Common myeloid progenitor, CD34-positive (primary cell): ENCODE measurements at places on chromosomes 6 and 20.

DNA sequence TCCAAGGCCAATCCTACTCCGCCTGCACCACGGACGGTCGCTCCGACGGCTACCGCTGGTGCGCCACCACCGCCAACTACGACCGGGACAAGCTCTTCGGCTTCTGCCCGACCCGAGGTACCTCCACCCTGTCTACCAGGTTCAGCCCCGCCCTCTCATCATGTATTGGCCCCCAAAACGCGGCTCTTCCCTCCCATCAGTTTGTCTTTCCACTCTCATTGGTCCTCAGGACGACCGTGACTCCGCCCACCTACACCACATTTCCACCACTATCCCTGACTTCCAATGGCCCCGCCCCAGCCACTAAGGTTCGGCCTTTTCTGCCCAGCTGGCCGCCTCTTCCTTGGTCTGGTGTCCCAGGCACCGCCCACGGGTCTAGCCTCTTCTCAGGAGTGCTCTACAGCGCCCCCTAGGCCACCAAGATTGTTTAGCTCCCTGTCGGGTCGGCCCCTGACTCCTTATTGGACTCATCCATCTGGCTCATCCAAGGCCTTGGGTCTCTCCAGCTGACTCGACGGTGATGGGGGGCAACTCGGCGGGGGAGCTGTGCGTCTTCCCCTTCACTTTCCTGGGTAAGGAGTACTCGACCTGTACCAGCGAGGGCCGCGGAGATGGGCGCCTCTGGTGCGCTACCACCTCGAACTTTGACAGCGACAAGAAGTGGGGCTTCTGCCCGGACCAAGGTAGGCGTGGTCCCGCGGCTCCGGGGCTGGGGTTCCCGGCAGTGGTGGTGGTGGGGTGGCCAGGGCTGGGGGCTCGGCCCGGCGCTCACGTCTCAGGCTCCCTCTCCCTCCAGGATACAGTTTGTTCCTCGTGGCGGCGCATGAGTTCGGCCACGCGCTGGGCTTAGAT lies 3.1 kb downstream of the MMP9 start:
- no peak for DNase-seq

- no peak for DNase-seq
Observed at GRCh38 chr6:14676977-14677781, 559.6 kb downstream of the CD83 start.

DNA sequence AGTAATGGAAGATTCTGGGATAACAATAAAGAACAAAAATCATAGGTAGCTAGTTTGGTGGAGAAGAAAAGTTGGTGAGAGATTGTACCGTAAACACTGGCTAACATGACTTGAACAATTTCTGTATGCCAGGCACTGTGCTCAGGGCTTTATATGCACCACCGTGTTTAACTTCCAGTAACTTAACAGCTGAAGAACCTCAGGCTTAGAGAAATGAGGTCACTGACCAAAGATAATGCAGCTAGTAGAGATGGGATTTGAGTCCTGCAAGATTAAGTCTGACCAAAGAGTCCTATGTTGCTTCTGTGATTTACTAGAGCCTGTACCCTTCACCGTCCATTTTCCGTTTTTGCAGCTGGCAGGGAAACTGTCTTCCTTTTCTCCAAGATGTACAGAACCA lies 2.7 kb downstream of the CSTF1 start:
- no peak for DNase-seq

GRCh38 chr6:25743868-25744267 lies 10.7 kb upstream of the SLC17A4 start:
- DNase-seq, result no peak

DNA sequence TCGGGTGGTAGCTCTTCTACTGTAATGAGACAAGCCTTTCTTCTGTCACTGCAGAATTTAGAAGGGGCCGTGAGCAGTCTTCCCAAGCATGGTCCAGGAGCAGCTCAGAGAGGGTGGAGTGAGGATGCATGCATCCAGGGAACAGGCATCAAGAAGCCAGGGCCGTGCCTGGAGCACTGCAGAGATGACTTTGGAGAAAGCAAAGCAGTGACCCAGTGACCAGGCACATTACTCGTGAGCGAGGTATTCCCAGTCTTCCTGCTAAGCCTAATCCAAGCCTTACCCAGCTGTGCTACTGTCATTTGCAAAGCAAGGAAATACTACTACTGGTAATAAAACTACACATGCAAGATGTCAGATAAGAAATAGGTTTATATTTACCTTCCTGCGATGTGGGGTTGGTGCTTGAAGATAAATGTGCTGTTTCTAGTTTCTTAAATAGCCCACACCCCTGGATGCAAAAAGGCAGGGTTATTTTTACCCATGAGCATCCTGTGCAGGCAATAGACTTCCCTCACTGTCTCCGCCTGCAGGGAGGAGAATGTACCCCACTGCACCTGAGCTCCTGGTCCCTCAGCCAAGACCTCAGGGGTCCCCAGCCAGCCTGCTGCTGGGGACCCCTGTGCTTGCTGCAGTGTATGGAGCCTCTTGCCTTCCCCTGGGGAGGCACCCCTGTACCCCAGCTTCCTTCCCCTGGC lies 62.9 kb downstream of the SSR1 start:
- no peak for DNase-seq

GRCh38 chr6:9205645-9206044 lies 770.3 kb upstream of the SLC35B3 start:
- DNase-seq, result no peak

DNA sequence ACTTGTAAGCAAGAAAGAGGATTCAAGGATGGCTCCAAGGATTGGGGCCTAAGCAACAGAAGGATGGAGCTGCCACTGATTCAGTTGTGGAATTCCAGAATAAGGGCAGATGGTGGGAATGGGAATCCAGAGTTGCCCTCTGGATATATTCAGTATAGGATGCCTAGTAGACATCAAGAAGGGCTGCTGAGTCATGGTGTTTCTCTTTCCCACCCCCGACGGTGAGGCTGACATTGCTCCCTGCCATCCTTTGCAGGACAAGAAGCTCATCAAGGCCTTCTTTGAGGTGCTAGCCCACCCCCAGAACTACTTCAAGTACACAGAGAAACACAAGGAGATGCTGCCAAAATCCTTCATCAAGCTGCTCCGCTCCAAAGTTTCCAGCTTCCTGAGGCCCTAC lies 11.2 kb upstream of the ZNF76 start:
- no peak for DNase-seq

DNA sequence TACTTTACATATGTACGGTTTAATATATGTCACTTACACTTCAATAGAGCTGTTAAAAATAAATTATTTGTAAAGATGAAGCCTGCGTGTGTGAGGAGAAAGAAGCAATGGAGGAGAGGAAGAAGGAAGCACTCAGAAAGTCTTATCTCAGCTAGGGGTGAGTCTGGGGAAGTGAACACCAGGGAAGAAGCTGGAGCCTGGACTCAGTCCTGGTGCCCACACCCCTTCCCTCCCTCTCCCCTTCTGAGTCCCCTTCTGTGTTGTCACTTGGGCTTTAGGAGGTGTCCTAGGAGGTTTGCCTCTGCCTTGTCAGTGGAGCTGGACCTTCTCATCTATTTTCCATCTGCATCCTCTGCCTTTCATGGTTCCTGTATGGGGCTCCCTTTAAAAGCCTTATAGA lies 1.9 kb downstream of the SIRPB2 start:
- DNase-seq, result no peak

DNA sequence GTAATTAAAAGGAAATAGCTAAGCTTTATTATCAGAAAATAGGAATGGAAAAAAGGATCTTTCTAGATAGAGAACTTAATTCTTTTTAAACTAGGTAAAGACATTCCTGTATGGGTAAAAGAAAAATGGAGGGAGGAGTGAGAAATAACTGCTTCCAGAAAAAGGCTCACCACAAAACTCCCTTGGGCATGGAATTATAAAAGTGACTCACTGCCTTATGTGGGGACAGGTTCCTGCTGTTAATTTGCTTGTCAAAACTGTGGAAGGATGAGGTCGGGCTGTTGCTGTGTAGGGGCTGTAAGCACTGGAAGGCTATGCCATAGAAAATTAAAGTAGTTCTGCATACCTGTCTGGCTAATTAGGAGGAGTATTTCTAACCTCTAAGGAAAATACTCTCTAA lies 158.7 kb downstream of the UBE3D start:
- no peak for DNase-seq

- DNase-seq, result peak; percentile 66
Observed at GRCh38 chr6:75296811-75297779, 12.5 kb upstream of the TMEM30A start.

- no peak for DNase-seq
Observed at GRCh38 chr20:25050082-25050481, 7.9 kb downstream of the ACSS1 start.

DNA sequence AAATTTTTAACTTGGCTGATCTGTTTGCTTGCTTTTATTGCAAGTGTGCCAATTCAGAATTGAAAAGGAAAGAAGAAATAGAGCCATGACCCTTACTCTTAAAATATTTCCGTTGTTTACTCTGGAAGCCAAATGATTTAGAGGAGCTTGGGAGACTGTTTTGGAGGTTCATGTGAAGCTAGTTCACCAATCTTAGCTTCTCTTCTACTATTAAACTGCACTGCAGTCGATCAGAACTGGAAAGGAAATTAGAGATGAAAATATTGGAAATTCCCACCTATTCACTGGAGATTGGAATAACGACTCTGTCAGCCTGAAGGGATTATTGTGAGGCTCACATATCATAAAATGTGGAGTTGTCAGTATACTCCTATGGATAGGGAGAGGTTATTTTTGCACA lies 81.8 kb downstream of the MLIP start:
- DNase-seq, result no peak

- no peak for DNase-seq
Observed at GRCh38 chr20:32885185-32885584, 26.5 kb downstream of the EFCAB8 start.

DNA sequence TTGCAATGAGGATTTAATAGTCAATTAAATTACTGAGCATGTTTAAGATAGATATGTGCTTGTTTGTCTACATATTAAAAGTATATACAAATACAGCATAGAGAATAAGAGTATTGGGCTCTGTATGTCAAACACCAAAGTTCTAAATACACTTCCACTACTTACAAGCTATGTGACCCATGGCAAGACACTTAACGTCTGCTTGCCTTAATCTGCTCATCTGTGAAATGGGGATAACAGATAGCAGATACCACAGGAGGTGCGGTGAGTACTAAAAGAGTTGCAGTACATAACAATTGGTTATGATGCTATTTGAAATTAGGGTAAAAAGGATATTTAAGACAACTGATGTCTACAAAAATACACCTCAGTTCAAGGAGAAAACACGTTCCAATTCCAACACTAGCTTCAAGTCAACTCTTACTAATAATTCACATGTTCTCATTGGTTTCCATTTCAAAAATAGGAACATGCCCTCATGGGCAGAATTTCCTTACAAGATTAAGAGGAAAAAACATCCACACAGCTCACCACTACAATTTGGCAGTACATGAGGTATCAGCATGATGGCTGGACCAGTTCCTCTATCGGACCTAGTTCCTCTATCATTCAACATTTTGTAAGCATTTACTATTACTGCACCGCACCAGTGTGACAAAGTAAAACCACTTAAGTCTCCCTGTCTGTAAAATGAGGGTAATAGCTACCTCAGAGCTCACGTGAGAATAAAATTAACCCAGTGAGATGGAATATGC lies 101.1 kb downstream of the SMLR1 start:
- DNase-seq, result peak; percentile 17

GRCh38 chr6:109117346-109118035 lies 22.2 kb downstream of the CEP57L1 start:
- peak; percentile 49 for DNase-seq

DNA sequence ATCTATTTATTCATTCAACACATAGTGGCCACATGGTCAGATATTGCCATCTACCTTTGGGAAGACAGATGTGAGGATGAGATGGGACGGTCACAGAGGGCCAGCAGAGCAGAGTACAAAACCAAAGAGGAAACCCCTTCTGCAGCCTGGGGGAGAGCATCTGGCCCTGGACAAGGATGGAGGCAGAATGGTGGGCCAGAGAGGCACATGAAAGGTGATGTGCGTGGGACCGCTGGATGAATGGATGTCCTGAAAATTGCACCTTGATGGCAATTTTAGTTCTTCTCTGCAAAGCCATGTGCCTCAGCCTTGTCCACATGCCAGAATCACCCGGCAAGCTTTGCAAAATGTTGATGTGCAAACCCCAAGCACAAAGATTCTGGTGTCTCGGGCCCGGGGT lies 77.4 kb upstream of the CD93 start:
- no peak for DNase-seq

DNA sequence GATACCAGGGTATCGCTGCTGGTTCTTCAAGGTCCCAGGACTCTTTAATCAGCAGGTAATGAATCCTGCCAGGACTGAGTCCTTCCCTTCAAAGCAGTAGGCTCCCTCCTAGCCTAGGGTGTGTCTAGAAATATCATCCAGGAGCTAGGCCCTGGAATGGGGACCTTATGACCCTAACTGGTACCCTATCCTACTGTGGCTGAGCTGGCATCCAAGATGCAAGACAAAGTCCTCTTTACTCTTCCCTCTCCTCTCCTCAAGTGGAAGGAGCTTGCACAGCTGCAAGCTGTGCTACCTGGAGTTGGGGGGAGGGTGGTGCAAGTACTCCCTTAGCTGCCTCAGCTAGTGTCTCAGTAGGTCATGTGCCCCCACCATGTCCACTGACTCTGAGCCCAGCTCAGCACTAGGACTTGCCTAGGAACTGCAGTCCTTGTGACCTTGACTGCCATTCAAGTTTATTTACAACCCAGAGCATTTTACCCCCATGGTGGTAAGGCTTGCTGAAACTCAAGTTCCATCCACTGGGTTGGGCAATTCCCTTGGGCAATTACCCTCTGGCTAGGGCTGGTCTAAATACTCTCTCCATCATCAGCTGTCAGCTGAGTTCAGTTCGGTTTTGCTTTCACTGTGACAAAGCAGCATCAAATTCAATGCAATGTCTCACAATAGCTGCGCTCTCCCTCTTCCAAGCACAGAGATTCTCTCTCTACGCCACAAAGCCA lies 48.4 kb upstream of the TOP1 start:
- DNase-seq, result no peak

DNA sequence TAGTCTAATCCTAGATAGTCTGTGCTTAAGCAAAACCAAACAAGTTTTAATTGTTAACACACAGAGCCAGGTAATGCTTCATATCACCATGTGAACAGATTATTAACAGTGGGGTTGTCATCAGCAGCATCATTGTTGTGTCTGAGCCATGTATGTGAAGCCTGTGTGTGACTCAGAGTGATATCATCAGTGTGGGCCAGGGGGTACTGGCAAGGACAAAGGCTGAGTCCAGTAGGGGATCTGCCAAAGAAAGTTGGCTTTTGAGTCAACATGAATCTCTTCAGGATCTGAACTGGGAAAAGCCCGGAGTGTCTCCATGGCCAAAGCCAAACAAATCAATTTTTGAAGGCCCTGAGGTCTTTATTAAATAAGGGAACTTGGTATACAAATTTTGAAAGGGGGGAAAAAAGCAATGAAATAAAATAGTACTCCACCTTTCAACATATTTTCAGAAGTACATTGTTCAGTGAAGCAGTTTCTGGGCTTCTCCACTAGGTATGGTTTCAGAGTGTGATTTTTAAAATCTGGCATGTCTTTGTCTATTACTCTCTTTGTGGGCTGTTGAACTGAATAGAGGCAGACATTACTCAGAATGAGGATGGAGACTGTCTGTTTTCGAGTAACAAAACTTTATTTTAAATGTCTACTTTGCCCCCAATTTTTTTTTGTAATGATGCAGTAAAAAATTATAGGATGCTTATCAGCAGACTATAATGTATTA lies 444.2 kb upstream of the JAG1 start:
- no peak for DNase-seq

GRCh38 chr6:159061805-159062563 lies 17.2 kb upstream of the TAGAP start:
- DNase-seq, result peak; percentile 86

GRCh38 chr20:23147964-23148730 lies 62.0 kb upstream of the CD93 start:
- peak; percentile 87 for DNase-seq

- no peak for DNase-seq
Observed at GRCh38 chr6:27043244-27043643, 204.3 kb upstream of the PRSS16 start.
